ENCODE measurements at places on chromosomes 2 and 18.

- DNase-seq, result no peak
Measured at GRCh38 chr2:45258311-45258710, 249.1 kb upstream of the SIX2 start.

GRCh38 chr2:120787111-120787821 lies 51.6 kb downstream of the GLI2 start:
- no peak for DNase-seq

GRCh38 chr2:220393711-220394110 lies 766.3 kb downstream of the SLC4A3 start:
- no peak for DNase-seq

GRCh38 chr2:19879120-19879519 lies 22.7 kb downstream of the TTC32 start:
- no peak for DNase-seq

DNA sequence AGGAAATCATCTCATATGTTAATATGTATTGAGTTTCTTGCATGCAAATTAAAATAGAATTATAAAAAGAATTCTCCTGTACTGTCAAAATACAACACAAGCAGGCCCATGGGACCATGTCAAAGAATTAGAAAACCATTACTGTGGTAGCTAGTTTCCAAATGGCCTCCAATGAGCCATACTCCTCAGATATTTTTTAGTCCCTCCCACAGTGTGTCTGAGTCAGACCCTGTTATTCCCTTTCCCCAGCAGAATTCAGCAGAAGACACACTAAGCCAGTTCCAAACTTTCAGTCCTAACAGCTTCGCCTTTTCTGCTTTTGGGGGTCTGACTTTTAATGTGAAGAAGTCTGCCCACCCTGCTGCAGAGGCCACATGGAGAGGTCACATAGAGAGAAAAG lies 86.7 kb downstream of the FIGN start:
- no peak for DNase-seq
